AG08396 (cell line): ENCODE measurements at places on chromosomes 12 and 14.
A peak's percentile ranks its signal among the peaks of the same experiment; 100 is the strongest.

DNA sequence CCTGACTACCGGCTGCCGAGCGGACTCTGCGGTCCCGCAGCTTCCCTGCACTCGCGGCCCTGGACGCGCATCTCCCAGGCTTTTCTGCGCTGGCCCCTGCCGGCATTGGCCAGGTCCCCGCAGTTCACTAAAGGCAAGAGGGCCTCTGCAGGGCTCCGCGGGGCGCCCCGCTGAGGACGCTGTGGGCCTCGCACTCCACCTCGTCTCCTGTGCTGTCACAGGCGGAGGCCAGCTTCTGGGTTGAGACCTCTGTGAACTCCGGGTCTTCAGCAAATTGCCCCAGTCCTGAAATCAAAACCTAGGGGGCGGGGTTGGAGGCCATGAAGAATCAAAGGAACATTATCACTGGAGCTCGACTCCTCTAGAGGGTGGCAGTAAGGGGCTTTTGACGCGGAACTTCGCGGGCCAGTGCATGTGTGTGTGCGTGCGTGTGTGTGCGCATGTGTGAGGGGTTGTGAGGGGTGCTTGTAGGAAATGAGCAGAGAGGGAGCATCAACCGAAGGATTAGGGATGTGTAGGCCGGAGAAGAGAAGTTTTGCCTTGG, 68.5 kb upstream of the CAPRIN2 start:
- DNase-seq: peak; percentile 44

DNA sequence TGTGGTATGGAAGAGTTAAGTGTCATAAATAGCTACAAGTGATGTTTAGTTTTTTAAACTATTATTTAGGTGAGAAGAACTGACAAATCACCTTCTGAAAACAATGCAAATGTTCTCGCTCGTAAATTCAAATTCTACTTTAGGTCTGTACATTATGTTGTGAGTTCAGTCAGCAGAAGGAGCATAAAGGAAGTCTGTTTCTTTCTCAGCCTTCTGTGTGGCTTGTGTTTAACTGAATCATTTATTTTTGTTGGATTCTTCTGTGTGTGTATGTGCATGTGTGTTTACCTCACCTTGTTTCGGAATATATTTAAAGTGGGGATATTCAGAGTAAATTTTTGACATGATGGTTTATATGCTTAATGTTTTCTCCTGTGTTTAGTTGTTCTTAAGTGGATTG, 285.9 kb downstream of the TMTC2 start:
- no peak for DNase-seq

DNA sequence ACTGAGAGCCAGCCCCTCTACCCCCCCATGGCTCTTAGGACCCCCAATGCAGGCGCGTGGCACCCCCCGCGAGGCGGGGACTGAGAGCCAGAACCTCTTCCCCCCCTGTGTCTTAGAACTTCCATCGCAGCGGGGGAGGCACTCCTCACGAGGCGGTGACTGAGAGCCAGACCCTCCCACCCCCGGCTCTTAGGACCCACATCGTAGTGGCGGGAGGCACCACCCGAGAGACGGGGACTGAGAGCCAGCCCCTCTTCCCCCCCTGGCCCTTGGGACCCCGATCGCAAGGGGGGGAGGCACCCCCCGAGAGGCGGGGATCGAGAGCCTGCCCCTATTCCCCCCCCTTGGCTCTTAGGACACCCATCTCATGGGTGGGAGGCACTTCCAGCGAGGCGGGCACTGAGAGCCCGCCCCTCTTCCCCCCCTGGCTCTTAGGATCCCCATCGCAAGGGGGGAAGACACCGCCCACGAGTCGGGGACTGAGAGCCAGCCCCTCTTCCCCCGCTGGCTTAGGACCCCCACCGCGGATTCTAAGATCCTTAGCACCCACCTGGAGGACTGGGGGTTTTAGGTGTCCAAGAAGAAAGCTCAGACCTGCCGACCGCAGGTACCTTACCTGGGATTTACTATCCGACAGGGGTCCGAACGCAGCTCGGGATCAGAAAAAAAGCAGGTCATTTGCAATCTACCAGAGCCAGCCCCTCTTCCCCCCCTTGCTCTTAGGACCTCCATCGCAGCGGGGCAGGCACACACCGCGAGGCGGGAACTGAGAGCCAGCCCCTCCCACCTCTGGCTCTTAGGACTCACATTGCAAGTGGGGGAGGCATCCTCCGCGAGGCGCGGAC, 44.9 kb downstream of the DDX11 start:
- DNase-seq: peak; percentile 36

DNA sequence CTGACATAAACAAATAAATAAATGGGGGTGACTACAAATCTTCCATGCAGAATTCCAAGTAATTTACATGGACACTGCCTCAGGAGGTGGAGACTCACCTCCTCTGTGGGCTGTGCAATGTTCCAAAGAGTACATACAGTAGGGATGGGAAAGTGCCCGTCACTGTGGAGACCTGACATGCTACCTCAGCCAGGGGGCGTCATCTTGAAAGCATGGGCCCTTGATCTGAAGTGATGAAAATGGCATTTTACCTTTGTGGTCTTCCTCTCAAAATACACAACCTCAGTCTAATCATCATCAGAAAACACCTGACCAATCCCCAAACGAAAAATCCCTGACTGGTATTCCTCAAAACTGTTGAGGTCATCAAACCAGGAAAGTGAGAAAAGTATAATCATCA, 48.4 kb downstream of the ANAPC7 start:
- DNase-seq: no peak

- no peak for DNase-seq
These were observed 252.2 kb upstream of the ATP2B1 start for GRCh38 chr12:89960607-89961394.

- no peak for DNase-seq
These were observed 690.5 kb downstream of the C12orf50 start for GRCh38 chr12:87338681-87339080.

- no peak for DNase-seq
These were observed 1.5 kb upstream of the KRT6A start for GRCh38 chr12:52494518-52494917.

DNA sequence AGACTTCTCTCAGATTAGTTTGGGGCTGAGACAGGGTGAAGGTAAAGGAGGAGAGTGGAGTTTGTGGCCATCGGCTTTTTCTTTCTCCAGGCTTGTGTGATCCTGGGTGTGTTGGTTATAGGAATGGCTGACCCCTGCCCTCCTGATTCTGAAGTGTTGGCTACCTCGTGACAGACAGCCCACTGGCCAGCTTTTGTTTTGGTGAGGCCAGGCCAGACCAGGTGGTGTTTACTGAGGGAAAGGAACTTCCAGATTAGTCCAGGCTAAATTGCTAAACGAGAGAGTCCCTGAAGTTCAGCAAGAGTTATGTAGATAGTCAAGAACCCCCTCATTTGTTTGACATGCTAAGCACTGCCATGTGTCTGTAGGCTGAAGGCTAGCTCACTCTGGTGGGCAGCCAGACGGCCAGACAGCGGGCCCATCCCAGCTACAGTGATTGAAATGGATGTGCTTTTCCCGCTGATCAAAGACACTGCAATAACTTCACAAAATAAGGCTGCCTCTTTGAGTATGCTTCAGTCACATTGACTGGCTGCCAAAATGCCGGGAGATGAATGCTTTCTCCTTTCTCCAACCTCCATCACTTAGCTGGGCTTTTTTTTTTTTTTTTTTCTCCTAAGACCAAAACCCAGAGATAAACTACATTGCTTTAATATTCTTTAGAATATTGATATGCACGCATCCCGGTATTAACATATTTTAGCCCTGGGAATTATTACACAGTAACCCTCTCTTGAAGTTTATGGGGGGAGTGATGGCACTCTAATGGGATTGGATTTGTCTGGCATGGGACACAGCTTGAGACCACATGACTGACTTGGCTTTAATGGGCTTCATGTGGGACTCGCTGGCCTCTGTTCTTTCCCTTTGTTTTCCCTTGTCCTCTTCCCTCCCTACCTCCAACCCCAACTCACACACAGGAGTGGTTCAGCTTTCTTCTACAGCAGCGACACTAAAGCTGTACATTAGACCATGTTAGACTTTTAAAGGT, 76.9 kb downstream of the SMOC1 start:
- DNase-seq: no peak

DNA sequence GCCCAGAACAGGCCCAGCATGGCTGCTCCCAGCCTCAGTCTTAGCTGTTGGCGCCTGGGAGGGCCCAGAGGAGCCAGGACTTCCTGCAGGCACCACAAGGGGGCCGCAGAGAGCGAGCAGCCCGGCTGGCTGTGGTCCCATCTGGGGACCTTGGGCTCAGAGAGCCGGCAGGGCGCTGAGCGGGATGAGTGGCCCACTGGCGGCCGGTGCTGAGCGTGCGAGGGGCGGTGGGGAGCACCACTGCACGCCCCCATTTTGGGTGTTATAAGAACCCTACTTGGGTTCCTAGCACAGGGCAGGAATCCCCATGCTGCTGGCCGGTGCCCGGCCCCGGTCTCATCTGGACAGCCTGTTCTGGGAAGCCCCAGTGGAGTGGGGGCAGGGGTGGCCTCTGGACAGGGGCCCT, 25.9 kb upstream of the CRIP2 start:
- peak; percentile 96 for DNase-seq

- DNase-seq: no peak
These were observed 58.2 kb upstream of the STRN3 start for GRCh38 chr14:31084385-31084784.

- no peak for DNase-seq
These were observed 15.3 kb upstream of the NTF3 start for GRCh38 chr12:5416571-5416970.

DNA sequence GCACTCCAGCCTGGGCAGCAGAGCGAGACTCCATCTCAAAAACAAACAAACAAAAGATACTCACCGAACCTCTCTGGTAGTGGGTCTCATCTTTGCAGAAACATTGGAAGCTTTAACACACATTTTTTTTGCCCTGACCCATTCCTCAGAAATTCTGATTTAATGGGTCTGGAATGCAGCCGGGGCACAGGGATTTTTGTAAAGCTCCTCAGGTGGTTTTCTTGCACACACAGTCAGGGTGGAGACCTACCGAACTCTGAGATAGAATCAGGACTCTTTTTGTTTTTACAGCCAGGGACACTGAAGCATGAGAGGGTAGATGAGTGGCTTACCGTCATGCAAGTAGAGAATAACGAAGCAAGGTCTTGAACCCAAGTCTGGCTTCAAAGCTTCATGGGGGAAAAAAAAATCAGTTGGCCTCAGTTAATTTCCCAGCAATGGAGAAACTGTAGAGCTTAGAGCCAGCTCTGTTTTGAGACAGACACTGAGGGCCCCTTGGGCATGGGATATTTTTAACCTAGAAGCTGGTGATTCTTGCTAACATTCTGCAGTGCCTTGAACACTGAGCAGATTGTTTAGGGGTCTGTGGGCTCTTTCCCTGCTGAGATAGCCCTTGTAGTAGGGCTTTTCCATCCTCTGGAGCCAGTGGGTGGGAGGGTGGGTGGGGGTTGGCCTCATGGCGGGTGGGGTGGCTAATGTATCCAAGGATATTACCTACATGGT, 4.8 kb downstream of the RNU4-2 start:
- no peak for DNase-seq

- no peak for DNase-seq
These were observed 103.8 kb upstream of the ETV6 start for GRCh38 chr12:11545484-11546330.

GRCh38 chr12:64993461-64993860, 127.6 kb downstream of the WIF1 start:
- no peak for DNase-seq

DNA sequence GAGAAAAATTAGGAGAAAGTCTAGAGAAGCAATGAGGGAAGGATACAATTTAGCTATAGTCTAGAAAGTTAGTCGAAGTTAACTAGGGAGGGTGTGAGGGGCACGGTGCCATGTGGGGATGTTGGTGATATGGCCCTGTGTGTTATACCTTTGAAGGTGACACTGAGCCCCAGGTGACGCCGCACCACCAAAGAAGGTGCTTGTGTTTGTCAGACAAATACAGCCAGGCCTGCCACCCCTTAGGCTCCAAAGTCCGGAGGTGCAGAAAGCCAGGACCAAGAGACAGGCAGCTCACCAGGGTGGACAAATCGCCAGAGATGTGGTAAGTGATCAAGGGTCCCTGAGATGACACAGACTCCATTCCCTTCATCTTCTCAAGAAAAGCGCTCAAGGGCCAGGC, 1.1 kb downstream of the C1S start:
- no peak for DNase-seq

DNA sequence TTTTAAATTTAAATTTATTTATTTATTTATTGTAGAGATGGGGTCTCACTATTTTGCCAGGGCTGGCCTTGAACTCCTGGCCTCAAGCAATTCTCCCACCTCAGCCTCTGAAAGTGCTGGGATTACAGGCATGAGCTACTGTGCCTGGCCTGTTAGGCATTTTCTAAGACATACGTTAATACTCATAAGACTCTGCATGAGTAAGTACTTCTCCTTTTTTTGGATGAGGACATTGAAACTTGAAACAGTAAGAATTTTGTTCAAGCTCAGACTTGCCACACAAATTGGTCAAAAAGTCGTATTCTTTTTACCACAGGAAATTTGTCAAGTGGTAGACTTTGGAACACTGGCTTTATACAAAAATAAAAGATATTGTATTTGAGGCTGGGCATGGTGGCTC, 187.4 kb upstream of the RASSF8 start:
- DNase-seq: no peak

GRCh38 chr12:53190108-53190729, 9.5 kb upstream of the CSAD start:
- DNase-seq: peak; percentile 78

- peak; percentile 85 for DNase-seq
These were observed 78.0 kb downstream of the LRRC74A start for GRCh38 chr14:76904100-76904739.

DNA sequence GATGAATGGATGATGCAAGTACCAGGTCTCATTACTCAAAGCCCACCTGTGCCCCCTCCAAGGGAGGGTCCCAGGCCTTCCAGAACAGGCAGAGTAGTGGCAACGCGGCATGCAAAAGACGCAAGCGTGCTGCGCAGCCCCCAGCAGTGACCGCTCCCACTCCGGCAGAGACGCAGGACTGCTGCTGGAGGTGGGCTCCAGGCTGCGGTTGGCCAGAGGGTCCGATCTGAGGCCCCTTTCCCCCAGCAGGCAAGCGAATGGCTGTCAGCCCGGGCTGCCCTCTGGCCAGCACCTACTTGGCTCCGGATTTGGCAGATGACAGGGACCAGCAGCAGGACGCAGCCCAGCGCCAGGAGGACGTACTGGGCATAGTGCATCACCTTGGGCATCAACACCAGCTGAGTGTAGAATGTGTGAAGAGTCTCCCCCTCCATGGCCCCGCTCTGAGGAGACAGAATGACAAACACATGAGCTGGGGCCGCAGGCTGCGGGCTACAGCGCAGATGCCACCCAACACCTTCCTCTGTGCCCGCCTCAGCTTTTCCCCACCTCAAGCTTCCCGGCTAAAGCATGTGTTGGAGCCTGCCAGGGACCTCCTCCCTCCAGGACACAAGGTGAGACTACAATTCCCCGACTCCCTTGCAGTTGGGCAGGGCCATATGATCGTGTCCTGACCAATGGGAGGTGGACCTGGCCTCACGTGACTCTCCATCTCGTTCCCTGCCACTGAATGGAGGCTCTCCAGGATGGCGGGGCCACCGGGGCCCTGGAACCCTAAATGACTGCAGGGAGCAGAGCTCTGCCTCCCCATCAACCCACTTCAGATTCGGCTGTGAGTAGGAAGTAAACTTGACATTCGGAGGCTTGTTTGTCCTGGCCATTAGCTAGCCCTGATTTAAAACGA, 77.4 kb downstream of the SCARB1 start:
- DNase-seq: peak; percentile 96
